Myometrial cell (primary cell): ENCODE measurements at places on chromosomes 6 and 20. TPM values are rescaled to one million over a fixed set of nuclear protein-coding genes. Genes with fewer than 3 reads are reported as not detected.

The SYCP2L gene
- not detected in 2 replicates for total RNA-seq

The SLC12A5 gene
- total RNA-seq: 0.18 TPM in 1 of 2 replicates, not detected in the other

The PBOV1 gene
- not detected in 2 replicates for total RNA-seq

The ZNF391 gene
- 1.2 and 3.4 TPM in 2 replicates for total RNA-seq

The CST4 gene
- total RNA-seq: not detected in 2 replicates

The FAM83C gene
- total RNA-seq: not detected in 2 replicates

The MTG2 gene
- total RNA-seq: 10.6 and 18.2 TPM in 2 replicates

The COL12A1 gene
- total RNA-seq: 247 and 311 TPM in 2 replicates

The HLA-DQB2 gene
- total RNA-seq: not detected in 2 replicates

The TCP1 gene
- total RNA-seq: 296 and 298 TPM in 2 replicates

The RAET1L gene
- total RNA-seq: not detected in 2 replicates

The FAM110A gene
- total RNA-seq: 11.2 and 11.3 TPM in 2 replicates

The MGME1 gene
- total RNA-seq: 7.6 and 13.8 TPM in 2 replicates

The FUT9 gene
- total RNA-seq: not detected in 2 replicates

The NDRG3 gene
- 18.7 and 28.2 TPM in 2 replicates for total RNA-seq
